ENCODE measurements at places on chromosomes 2 and 18.

DNA sequence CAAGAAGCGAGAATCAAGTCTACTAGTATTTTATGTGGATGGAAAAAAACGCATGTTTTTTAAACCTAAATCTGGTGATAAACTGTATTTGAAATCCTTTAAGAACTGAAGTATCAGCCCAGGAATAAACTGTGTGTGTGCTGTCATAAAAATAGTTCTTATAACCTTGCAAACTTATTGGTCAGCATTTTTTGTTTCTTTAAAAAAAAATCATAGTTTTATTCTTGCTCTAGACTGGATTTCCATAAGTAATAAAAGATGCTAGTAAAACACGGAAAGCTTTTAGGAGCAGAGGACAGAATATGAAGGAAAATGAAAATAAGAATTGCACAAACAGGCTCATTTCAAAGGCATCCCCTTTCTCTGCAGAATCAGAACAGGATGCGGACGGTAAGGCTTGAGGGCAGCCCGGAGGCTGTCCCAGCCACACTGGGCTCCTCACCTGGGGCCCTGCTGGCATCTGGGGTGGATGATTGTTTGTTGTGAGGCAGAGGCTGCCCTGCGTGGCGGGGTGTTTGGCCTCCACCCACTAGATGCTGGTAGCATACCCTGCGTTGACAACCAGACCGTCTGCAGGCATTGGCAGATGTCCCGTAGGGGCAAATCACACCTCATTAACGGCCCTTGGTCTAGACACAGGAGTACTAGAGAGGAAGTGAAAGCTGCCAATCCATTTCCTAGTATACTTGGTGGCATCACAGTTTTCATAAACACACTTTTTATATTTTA lies 52.5 kb downstream of the MBP start:
- DNase-seq, result no peak

DNA sequence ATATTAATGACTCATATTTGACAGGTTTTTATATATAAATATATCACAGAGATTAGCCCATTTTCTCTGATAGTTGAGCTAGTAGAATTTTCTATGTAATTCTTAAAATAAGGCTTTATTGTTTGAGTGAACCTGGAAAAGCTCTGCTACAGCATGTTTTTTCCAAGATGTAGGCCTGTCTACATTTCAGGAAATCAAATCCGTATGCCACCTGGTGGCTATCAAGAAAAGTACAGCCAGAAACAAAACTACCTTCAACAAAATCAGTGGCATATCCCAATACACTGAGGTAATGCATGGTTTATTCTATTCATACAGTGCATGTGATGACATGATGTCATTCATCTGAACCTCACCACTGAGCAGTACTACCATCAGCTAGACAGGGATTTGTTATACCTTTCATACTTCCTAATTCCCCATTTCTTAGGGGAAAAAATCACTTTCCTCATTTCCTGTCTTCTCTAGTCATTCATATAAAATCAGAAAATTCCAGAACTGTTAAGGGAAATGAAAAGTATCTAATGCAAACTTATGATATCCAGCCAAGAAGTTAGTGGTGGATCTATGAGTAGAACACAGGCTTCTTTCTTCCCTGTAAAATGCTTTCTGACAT lies 310.4 kb upstream of the SYT4 start:
- no peak for DNase-seq

GRCh38 chr18:6738622-6739021 lies 9.1 kb downstream of the ARHGAP28 start:
- DNase-seq, result no peak

GRCh38 chr2:182646763-182647498 lies 69.1 kb upstream of the DNAJC10 start:
- no peak for DNase-seq

DNA sequence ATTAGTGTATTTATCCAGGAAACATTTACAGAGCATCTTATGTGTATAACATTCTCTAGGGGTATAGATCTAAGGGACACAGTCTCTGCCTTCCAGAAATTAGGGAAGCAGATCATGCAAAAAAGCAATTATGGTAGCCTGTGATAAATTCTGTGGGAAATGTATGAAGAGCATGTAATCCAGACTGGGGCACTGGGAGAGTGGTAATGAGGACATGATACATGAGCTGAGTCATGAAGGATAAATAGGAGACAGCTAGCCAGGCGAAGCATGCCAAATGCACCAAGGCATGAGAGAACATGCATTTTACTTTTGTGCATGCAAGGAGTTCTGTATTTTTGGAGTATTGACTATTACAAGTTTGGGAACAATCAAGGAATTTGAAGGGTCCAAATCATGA lies 8.9 kb upstream of the RPRM start:
- DNase-seq, result no peak

GRCh38 chr18:45467293-45467692 lies 148.0 kb upstream of the SLC14A2 start:
- DNase-seq, result no peak

- DNase-seq, result no peak
Observed at GRCh38 chr2:18502142-18502541, 58.3 kb downstream of the RDH14 start.
